ENCODE measurements at places on chromosomes 2 and 18. TPM values are rescaled to one million over a fixed set of nuclear protein-coding genes. Genes with fewer than 3 reads are reported as not detected.

ALPP gene
- not detected for total RNA-seq

CNDP1 gene
- not detected for total RNA-seq

SIX2 gene
- not detected for total RNA-seq

GALR1 gene
- total RNA-seq = not detected

DPP10 gene
- total RNA-seq = not detected

RAB27B gene
- total RNA-seq = not detected

MTERF4 gene
- 35.0 TPM for total RNA-seq

RAB6C gene
- total RNA-seq = not detected

TRIM43 gene
- not detected for total RNA-seq

RFTN2 gene
- total RNA-seq = not detected

CAVIN2 gene
- not detected for total RNA-seq

ACVR1C gene
- total RNA-seq = 3.5 TPM

G6PC2 gene
- total RNA-seq = not detected

MARCHF4 gene
- total RNA-seq = not detected

GRB14 gene
- not detected for total RNA-seq

FAM228A gene
- total RNA-seq = 0.26 TPM

C2orf92 gene
- total RNA-seq = 2.8 TPM

RNF25 gene
- total RNA-seq = 10.4 TPM

C2orf76 gene
- 11.1 TPM for total RNA-seq

C2orf15 gene
- total RNA-seq = 1.6 TPM

CFC1 gene
- not detected for total RNA-seq

All from activated naive CD4-positive, alpha-beta T cell treated with anti-CD3 and anti-CD28 coated beads for 36 hours (primary cell).